ENCODE measurements at places on chromosomes 12 and 14.

GRCh38 chr12:122318607-122319605 is 52.6 kb upstream of the VPS33A start:
- DNase-seq = peak; percentile 96

DNA sequence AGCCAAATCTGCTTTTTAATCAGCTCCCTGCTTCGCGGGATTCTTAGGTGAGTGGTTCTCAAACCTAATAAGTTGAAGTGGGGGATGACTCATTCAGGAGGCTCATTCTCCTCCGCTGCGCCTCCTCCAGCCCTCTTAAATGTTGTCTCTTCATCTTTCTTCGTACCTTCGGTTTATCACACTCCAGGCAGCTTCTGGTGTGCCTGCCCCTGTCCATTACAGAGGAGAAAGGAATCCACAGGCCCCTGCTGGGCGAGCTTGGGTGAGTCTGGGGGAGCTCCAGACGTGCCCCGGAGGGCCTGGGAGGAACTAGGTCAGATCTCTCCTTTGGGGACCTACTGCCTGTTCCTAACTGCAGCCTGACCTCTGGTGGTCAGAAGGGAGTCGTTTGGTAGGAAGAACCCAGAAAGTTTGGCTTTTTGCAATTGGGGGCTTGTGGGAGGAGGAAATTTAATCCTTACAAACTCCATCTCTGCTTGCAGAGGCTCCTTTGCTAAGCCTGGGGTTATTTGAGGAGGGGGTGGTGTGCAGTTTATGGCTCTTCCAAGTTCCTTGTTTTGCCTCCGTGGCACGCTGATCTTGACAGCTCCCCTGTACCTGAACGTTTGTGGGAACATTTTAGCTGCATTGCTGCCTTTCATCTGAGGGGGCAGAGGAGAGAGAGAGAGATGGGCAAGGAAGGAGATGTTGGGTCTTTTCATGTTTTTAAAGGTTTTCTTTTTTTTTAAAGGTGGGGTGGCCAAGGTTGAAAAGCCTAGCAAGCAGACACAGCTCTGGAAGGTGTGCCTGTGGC is 84.1 kb upstream of the GNG2 start:
- DNase-seq = peak; percentile 73

DNA sequence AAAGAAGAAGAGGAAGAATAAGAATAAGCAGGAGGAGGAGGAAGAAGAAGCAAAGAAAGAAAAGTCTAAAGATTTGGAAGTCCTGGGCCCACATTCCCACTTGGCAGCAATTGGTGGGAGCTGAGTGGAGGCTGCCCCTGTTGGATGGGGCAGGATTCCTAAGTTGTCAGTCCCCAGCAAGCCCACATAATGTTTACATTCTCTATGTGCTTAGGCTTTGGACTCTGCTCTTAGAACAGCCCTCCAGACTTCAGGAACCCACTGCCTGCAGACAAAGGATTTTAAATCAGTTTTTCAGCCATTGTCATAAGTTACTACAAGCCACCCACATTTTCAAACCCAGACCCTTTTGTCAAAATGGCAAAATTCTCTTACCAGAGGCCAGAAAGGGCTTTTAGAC is 92.0 kb downstream of the OTX2 start:
- DNase-seq = no peak

GRCh38 chr14:50060871-50061663 is 55.3 kb downstream of the VCPKMT start:
- DNase-seq = peak; percentile 97

GRCh38 chr14:23449314-23449713 is 13.9 kb upstream of the MYH7 start:
- no peak for DNase-seq

- DNase-seq = no peak
Observed at GRCh38 chr14:104295681-104296387, 157.4 kb downstream of the KIF26A start.

DNA sequence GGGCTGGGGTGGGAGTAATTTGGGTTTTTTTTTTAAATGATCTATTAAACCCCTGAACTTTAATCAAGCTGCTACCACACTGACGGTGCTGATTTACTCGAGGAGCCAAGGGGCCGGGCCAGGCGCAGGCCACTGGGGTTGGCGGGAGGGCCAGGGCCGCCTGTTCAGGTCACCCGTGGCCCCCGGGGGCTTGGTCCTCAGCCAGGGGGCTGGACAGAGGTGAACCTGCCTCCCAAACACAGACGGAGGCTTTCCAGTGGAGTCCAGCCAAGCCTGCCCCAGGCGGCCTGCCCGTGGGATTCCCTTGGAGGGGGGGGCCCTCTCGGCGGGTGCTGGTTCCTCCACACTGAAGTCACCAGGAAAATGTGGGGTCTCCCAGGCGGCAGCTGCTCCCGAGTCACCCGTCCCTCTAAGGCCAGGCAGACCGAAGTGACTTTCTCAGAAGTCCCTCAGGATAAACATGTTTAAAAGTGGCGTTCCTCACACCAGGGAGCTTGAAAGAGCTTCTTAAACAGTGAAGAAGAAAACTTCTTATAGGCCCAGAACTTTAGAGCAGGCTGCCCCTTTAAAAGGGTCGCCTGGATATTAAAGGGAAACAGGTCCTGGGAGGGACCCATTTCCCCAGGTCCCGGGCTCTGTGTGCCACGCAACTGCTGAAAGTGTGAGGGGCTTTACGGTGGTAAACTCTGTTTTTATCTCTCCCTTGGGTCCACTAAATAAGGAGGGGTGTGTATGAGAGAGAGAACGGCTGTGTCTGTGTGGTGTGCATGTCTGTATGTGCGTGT is 167.2 kb upstream of the GSC start:
- DNase-seq = no peak

DNA sequence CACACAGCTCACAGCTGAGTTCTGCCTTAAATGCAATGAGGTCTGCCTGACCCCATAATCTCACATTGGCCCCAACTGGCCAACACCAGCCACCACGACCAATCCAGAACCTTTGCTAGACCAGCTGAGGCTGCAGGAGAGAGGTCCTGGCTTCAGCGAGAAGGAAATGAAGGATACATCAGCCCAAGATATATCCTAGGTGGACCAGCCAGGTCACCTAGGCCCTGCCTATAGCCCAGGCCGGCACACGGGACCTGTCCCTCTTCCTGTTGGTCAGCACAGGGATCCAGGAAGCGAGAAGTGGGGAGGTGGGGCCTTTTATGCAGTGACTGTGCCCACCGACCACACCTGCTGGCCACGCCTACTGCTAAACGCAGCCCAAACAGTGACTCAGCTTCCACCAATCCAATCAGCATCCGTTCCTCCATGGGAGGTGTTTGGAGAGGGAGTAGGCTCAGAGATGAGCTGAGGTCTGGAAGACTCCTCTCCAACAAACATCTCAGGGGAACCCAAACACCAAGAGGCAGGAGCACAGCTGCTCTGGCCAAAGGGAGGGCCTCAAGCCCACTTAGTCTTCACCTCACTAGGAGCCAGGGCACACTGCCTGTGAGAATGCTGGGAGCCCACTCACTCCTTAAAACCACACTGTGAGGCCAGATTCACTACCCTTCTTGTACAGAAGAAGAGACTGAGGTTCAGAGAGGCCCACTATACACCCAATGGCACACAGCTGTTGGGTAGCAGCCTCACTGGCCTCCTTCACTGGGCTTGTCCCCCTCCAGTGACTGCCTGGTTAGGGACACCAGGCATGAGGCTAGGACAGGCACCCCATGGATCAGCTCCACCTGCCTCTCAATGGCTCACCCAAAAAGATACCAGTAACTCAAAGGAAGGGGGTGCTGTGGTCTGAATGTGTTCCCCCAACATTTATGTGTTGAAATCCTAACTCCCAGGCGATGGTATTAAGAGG is 51.3 kb upstream of the PPP2R5C start:
- DNase-seq = no peak

- DNase-seq = no peak
Observed at GRCh38 chr14:85357120-85357519, 172.8 kb upstream of the FLRT2 start.

DNA sequence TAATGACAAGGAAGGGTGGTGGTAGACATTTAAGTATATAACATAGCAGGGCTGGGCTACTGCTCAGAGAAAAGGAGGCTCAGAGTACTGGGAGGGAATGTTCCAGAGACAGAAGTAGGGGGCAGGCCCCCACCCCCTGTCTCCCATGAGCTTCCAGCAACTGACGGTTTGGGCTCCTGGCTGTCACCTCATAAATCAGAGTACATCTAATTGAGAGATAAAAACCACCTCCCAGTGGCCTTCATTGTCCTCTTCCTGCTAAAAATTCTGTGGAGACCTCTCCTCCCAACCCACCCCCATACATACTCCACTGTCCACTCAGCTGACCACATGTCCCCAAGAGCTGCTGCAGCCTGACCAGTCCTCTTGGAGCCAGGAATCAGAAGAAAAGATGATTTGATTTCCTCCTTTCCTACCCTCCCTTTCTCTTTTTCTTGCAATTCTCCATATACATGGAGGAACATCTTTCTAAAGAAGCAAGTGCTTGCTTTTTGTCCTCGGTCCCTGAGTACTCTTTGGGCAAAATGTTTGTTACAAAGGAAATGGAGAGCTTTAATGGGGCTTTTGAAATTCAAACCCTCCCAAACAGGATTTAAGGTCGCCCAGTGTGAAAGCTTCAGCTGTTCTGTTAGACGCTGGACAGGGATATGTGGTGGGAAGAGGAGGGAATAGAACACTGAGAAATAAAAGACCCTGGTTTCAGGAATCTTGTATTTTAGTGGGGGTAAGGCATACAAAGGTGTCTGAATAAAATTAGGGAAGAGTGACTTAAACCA is 16.4 kb upstream of the KCNA5 start:
- no peak for DNase-seq

DNA sequence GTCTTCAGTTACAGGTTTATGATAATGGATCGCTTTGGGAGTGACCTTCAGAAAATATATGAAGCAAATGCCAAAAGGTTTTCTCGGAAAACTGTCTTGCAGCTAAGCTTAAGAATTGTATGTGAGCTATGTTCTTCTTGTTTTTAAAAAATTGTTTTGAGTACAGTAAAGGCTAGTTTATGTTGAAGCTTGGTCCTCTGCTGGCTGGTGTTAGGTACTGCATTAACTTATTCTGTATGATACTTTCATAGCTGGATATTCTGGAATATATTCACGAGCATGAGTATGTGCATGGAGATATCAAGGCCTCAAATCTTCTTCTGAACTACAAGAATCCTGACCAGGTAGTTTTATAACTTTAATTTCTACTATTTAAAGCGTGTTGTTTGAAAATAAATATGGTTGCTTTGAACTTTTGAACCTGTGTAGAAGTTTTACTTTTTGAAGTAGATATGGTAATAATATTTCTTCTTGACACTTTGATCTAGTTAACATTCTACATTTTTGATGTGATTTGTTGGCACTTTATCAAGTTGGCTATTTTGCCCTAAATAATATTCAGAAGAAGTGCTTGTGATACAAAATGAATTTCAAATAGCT is 55.7 kb downstream of the VRK1 start:
- DNase-seq = peak; percentile 60

GRCh38 chr14:92647797-92648279 is 100.6 kb downstream of the LGMN start:
- DNase-seq = peak; percentile 86

DNA sequence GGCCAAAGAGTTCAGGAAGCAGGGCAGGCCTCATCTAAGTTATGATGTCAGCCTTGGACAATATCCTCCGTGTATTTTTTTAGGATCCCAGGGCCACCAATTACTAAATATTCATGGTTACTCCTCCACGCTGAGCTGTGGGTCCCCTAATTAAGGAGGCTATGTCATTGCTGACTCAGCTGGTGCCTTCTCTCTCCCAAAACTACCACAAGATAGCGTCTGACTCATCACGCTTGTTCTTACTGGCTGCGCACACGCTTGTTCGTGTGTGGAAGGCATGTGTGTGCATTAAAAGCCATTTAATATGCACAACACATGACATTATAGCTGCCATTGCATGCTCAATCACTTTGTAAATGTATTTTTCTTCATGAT is 78.3 kb downstream of the GSC start:
- no peak for DNase-seq

DNA sequence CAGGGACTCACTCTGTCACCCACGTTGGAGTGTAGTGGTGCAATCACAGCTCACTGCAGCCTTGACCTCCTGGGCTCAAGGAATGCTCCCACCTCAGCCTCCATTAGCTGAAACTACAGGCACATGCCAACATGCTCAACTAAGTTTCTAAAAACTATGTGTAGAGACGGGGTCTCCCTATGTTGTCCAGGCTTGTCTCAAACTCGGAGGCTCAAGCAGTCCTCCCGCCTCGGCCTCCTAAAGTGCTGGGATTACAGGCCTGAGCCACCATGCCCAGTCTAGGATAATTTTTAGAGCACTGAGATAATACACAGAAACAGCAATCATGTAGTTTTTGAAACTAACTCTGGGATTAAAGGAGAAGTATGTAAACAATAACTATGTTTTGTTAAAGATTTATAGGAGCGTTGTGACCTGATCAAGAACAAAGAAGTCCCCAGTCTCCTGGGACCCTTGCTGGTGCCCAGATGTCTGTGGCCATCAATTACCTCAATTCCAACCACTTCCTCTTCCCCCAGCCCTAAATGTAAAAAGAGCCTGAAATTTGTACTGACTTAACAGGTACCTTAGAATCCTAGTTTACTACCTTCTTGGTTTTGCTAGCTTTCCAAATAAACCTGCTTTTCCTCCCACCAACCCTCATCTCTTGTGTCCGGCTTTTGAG is 28.9 kb upstream of the EGLN3 start:
- no peak for DNase-seq

- no peak for DNase-seq
Observed at GRCh38 chr12:24550609-24551008, 398.3 kb downstream of the BCAT1 start.

GRCh38 chr12:104935886-104936285 is 22.2 kb downstream of the SLC41A2 start:
- DNase-seq = no peak
